NCI-H1436 (cell line): ENCODE measurements at places on chromosomes 1 and 21.

DNA sequence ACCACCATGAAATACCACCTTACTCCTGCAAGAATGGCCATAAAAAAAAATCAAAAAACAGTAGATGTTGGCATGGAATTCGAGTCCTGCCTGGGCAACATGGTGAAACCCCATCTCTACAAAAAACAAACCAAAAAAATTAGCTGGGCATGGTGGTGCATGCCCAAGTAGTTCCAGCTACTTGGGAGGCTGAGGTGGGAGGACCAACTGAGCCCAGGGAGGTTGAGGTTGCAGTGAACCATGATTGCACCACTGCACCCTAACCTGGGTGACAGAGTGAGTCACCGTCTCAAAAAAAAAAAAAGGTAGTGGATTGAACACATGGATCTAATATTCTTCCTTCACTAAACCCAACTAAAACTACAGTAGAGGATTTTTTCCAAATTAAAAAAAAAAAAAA is 125.9 kb downstream of the CCDC185 start:
- DNase-seq, result no peak

DNA sequence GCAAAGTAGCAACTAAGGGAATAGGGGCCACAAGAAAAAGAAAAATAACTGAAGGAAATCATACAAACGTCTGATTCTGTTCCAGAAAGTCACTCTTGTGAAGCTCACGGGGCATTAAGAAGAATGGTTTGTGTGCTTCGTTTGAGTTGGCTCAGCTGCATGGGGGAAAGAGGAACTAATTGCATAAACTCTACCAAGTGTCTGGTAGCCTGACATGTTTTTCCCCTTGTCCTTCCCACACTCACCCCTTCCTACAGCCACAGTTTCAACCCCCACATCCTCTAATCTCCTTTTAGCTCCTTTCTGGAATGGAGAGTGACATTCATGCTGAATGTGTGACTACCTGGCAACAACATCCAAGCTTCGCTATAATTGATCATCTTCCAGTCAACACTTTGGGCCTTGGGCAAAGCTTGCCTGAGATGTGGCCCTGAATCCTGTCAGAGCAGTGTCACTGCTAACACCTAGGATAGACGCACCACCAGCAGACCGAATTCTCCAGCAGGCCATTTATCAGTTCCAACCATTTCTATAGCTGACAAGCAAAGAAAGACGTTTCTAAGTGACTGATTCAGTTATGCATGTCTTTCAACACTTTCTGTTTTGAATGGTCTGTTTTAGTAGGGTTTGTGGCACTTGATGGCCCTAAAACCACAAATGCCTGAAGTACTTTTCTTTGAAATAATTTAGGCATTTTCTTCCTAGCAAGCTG is 439.6 kb downstream of the TTLL7 start:
- DNase-seq, result no peak

DNA sequence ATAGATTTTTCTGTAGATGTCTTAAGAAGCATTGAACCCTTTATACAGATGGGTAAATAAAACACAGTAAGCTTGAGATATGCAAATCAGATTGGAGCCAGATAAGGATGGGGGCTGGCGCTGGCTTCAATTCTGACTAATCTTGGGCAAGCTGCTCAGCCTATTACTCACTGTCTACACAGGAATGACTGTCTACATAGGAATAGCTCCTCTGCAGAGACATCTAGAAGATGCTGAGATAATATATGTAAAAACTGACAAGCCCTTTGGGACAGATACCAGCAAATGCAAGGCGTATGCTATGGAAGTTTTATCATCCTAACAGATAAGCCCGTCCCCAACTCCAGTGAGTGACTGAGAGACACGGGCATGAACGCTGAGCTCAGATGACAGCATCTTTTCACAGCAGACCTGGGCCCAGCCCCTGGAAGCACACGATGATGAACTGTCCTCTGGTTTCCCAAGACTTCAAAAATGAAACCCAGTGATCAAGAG is 1.7 kb downstream of the CLDN14 start:
- no peak for DNase-seq

DNA sequence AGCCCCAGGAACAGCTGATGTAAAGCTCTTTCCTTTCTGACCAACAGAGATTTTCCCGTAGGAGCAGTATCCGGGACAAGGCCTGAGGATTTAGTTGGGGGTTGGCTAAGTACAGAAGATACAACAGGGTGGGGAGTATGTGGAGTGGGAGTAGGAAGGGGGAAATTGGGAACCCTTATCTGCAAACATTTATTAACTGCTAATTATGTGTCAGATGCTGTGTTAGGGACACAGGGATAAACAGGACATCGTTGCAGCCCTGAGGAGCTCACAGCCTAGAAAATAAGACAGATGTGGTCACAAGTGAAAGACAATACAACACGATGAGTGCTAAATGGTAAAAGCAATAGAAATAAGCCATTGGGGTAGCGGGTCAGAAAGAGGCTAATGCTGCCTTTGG is 12.0 kb downstream of the CD84 start:
- DNase-seq, result no peak

- no peak for DNase-seq
These were observed 159.3 kb upstream of the SGIP1 start for GRCh38 chr1:66374561-66375111.

GRCh38 chr1:164578479-164579200 is 19.7 kb downstream of the PBX1 start:
- DNase-seq, result no peak

DNA sequence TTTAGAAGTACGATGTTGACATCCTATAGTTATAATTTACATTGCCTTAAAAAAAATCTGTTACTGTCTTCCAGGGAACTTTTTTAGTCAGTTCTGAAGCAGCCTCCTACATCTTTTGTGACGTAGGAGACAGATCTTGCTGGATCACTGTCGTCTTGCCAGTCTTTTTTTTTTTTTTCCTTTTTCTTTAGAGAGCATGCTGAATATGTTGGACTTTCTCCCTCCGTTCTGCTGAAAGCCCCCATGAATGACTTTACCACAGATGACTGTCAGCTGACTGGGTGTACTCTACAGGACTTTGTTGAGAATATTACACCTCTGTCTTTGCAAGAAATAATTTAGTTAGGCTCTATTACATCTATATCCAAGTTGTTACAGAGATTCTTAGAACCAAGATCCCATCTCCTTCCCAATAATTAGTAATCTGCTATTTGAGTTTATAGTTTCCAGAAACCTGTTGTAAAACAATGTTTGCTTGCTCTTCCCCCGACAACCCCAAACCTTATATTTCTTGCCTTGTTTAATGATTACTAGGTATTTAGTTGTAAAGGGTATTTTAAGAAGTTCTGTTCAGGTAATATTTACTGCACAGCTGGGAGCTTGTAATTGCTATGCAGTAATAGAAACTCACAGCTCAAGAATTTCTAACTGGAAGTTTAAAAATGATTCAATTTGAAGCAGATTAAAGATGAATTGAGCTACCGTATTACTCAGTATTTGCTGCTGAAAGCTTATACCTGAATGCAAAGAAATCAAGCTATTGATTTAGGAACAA is 61.8 kb downstream of the RASAL2 start:
- no peak for DNase-seq

DNA sequence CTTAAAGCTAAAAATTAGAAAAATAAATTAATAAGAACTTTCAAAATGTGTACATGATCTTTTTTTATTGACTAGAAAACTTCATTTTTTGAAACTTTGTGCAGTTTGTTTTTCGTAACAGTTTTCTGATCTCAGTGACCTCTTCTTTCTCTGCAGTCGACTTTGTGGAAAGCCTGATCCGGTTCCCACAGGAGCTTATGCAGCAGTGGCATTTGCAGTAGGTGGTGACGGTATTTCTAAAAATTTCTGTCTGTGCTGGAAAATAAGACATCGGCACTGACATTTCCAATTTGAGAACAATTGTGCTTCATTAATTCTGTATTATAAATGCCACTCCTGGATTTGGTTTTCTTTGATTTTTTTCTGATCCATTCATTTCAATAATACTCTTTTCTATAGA is 68.8 kb downstream of the CLDN17 start:
- DNase-seq, result no peak

GRCh38 chr1:170534626-170535147 is 2.7 kb downstream of the GORAB start:
- no peak for DNase-seq

DNA sequence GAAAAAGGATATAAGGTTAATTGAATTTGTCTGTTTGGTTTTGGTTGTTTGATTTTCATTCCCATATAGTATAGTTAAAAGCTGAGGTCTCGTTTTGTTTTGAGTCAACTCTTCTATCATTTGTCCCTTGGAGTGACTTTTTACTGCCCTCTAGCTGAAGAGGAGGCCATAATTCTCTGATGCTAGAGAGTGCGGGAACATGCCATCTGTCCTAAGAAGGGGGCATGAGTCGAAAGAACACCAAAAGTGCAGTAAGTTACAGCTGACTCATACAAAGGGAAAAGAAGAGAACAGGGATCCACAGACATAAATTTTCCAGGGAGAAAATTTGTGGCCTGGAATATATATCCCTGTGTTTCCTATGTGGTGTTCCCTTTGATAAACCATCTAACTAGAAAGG is 4.1 kb downstream of the KRTAP21-3 start:
- DNase-seq, result no peak

- no peak for DNase-seq
These were observed 97.5 kb downstream of the SEC16B start for GRCh38 chr1:177872308-177872900.

- DNase-seq, result no peak
These were observed 44.0 kb downstream of the UBR4 start for GRCh38 chr1:19166066-19166465.

GRCh38 chr1:25430967-25431881 is 527 bp downstream of the MACO1 start:
- no peak for DNase-seq

DNA sequence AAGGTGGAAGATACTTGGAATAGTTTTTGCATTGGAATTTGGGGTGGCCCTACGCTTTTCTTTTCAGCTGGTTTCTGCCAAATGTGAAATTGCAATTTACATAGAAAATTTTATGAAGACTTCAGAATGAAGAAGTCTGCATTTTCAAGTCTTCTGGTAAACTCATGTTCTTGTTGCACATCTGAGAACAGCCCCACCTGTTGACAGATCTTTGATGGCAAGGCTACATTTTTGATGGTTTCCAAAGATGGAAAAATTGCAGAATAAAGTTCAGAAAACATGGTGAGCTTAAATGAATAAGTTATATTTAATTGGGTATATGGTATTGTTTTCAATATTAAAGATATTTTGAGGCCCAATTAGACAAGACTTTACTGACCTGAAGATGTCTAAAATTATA is 25.4 kb downstream of the OLFM3 start:
- no peak for DNase-seq

- DNase-seq, result no peak
These were observed 27.4 kb downstream of the KCNA3 start for GRCh38 chr1:110647254-110647891.

DNA sequence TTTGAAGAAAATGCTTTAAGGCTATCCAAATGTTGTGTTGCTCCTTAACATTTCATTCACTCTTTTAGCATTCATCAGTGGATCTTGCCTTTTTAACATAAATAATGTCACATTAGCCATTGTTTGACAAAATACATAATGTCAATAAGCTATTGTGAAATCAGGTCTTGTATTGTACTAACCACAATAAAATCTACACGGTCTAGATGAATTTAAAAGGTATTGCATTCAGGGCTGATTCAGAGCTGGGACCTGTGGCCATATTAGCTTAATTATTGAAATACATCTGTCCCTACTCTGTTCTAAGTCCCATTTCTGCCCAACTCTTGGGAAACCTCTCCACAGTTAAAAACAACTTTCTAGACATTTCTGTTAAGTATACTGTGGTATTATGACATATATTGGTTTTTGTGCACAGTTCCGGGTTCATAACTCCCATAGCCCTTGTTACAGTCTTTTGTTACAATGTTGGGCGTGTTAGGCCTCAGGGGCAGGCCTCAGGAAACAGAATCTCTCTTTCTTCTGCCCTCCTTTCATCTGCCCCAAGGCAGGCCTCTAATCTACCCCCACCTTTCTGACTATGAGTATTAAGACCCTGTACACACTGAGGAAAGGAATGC is 44.7 kb upstream of the CITED4 start:
- no peak for DNase-seq

DNA sequence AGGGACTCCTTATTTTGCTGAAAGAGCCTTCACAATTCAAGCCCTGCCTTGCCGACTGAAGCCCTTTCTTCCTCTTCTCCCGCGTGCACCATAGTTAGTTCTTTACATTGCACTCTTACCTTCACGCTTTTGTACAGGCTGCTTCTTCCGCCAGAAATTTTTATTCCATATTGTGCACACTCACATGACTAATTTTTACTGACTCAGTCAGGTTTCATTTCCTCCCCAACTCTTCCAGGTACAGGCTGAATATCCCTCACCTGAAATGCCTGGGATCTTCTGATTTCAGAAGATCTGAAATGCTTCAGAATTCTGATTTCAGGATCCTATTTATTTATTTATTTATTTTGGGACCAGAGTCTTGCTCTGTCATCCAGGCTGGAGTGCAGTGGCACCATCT is 172.8 kb downstream of the ZNF281 start:
- DNase-seq, result no peak

DNA sequence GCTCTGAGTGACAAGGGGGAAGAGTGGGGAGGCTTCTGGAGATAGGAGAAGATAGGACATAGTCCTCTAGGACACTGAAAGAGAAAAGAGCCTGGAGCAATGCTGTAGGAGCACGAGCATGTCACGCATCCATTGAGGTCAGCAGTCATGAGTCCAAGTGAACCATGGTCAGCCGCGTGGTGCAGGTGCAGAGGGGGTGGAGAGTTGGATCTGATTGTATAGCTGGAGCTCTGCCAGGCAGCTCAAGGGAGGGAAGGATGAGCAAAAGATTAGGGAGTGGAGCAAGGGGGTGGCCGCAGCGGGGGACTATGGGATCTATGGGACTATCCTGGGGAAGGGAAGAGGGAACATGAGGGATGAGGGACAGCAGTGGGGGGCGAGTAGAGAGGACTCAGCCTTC is 14.0 kb downstream of the PADI1 start:
- no peak for DNase-seq

- DNase-seq, result no peak
These were observed 45.8 kb upstream of the HMGB4 start for GRCh38 chr1:33818071-33818470.

- no peak for DNase-seq
These were observed 2.1 kb upstream of the FOXD2 start for GRCh38 chr1:47435506-47436303.

DNA sequence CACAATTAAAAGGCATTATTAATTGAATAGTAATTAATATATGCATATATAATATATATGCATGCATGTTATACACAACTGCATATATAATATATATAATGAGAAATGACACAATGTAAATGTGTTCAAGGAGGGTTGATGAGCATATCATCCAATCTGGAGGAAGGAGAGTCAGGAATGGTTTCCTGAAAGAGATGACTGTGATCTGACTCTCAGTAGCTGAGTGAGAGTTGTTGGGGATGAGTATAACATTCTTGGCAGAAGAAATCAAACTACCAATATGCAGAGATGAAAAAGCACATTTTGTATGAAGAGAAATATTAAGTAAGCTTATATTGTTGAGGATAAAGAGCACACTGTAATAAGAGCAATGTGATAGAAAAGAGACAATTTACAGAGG is 37.3 kb downstream of the F13B start:
- DNase-seq, result no peak
